Activated naive CD4-positive, alpha-beta T cell (primary cell): ENCODE measurements at places on chromosomes 16 and 17.

DNA sequence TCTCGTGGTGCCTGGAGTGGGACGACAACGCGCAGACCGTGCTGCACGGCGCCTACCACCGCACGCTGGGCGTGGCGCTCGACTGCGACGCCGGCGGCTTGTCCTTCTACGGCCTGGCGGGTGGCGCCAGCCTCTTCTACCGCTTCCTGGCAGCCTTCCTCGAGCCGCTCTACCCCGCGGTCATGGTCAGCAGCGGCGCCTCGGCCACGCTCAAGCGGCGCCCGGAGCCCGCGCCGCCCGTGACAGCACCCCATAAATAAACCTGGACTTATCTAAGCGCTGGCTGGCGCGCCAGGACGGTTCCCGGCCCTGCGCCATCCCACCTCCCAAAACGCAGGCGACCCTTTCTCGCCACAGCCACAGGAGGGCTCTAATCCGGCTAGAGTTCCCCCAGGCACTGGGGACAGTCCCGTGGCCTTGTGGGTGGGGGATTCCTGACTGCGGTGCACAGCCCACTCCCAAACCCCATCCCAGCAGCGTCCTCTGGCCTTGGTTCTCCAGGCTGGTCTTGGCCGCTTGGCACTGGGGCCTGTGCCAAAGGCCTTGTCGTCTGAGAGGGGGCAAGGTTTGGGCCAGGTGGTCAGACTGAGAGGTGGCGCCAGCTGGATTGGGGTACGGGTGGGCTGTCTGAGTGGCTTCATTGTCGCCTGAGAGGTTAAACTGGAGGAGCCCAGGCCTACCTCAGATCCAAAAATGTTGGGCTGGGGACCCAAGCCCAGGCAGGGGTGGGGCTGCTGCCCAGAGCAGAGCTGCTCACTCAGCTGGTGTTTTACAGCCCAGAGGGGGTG, 10.1 kb upstream of the SLC16A5 start:
- peak; percentile 29 for DNase-seq

GRCh38 chr16:62363501-62363900, 327.3 kb upstream of the CDH8 start:
- DNase-seq = no peak

DNA sequence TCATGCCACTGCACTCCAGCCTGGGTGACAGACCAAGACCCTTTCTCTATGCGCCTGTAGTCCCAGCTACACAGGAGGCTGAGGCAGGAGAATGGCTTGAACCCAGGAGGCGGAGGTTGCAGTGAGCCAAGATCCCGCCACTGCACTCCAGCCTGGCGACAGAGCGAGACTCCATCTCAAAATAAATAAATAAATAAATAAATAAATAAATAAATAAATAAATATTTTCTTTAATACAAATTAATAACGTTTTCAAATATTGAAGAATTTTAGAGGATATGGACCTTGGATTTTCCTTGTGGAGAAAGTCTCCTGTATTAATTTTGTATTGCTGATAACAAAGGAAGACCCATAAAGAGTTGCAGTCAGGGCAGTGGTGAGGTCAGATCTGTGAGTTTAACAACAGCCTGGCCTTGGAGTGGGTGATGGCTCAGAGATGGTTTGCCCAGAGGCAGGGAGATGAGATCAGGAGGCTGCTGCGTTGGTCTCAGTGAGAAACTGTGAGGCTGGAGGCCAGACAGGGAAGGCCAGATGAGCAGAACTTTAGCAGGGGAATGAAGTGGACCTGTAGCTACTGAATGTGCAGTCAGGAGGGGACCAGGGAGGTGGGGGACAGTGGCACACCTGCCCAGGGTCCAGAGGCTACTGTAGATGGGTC, 4.4 kb upstream of the ASGR1 start:
- no peak for DNase-seq

DNA sequence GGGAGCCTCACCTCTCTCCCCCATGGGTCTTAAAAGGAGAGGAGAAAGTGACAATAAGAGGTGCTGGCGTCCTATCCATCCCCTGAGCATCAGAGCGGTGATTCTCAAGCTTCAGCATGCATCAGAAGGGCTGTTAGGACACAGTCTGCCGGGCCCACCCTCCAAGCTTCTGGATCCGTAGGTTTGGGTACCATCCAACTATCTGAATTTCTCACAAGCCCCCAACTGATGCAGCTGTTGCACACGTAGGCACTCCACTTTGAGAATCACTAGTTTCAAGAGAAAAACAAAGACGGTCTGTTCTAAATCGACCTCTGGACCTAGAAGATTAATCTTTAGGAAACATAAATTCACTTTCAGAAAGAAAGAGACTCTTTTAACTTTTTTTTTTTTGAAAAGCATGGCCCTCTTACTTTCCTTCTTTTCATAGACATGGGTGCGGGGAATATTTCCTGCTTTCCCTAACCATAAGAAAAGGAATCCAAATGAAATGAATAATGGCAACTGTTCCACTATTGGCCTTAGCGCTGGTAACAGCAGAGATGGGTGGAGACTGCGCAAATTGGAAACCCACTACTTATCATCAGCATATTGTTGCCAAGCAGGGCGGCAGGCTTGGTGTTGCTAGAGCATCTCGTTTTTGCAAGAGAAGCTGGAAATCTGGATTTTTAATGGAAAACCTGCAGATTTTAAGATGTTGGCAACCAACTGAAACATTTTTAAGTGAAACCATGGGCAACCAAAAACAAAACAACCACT, 144.4 kb downstream of the GAS7 start:
- no peak for DNase-seq

DNA sequence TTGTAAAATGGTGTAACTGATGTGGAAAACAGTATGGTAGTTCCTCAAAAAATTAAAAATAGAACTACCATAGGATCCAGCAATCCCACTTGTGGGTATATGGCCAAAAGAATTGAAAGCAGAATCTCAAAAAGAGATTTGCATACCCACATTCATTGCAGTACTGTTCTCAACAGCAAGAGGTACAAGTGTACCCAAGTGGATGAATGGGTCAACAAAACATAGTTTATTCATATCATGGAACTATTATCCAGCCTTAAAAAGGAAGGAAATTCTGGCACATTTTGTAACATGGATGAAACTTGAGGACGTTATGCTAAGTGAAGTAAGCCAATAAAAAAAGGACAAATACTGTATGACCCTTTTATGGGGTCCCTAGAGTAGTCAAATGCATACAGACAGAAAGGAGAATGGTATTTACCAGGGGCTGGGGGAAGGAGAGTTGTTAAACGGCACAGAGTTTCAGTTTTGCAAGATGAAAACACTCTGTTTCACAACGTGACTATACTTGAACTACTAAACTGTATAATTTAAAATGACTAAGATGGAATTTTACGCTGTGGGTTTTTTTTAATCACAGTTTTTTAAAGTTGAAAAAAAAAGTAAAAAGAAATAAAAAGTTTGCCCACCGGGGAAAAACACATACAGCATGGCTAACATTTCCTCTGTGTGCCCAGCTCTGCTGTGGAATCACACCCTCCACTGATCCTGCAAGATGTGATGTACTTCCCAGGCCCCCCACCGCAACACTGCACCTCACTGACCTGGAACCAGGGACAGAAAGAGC, 6.1 kb downstream of the TVP23A start:
- no peak for DNase-seq

DNA sequence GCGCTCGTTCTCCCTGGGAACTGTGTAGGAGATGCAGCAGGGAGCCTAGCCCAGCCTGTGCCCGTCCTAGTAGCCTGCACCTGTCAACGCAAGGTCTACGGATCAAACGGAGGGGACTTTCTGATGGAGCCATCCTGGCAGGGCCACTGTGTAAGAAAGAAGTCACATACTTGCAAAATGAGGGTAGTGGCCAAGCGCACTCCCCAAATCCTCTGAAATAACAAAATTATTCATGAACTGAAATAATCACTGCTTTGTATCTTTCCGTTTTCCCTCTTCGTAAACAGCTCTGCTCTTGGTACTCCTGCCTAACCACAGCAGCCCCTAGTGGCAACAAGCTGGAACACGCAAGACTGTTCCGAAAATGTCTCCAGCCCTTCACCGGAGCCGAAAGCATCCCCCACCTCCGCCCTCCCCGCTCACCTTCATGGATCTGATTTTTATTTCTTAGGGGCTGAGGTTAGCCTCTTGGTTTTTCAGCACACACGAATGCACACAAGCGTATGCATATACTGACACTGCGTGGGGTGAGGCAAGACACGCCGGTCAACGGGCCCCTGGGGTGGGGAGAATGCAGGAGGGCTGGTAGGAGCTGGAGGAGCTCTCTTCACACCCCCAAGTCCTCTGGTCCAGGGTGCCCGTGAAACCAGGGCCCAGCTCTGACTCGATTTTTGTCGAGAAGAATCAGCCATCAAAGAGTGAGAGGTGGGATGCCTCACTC, 100.8 kb downstream of the ABCC12 start:
- DNase-seq = no peak

GRCh38 chr17:77318491-77319210, 177.9 kb downstream of the SEC14L1 start:
- DNase-seq = no peak

- no peak for DNase-seq
Measured at GRCh38 chr16:13935408-13935807, 15.5 kb downstream of the ERCC4 start.
